ENCODE measurements at places on chromosomes 7 and 10.
A peak's percentile ranks its signal among the peaks of the same experiment; 100 is the strongest.

DNA sequence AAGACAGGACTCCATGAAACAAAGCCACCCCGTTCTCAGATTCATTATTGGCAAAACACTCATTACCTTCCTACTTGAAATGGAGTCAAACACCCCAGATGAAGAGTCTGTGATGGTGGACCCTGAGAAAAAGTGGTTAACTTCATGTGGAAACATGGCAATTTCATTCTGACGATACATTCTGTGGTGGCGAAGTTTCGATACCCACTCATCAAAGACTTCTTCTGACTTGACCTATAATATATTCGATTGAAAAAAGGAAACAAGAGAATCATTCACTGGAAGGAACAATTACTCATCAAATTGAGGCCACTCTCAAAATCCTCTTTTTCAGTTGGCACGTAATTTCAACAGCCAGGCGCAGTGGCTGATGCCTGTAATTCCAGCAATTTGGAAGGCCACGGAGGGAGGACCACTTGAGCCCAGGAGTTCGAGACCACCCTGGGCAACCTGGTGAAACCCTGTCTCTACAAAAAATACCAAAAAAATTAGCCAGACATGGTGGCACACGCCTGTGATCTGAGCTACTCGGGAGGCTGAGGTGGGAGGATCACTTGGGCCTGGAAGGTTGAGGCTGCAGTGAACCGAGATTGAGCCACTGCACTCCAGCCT lies 108.8 kb upstream of the GSDME start:
- no peak for DNase-seq

DNA sequence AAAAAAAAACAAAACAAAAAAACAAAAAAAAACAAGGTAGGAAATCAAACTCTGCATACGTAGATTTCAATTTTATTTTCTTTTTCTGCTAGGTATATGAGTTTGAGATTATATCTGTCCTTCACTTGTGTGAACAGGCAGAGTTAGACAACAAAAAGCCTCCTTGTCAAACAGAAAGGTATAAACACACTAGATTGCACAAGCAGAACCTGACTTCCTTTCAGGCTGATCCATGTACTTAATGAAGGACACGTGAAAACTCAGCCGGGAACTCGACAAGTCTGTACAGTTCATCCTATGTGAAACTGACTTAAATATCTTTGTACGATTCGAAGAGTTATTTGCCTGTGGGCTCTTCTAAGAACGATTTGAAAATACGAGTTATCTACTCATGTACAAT lies 254.1 kb downstream of the ARL4A start:
- no peak for DNase-seq

GRCh38 chr10:13346283-13347042 lies 1.6 kb downstream of the SEPHS1 start:
- no peak for DNase-seq

GRCh38 chr7:29806995-29807841 lies 910 bp downstream of the WIPF3 start:
- peak; percentile 19 for DNase-seq

- DNase-seq: no peak
These were observed 136.3 kb downstream of the SORCS1 start for GRCh38 chr10:107028236-107028635.

- DNase-seq: no peak
These were observed 13.5 kb upstream of the RPEL1 start for GRCh38 chr10:103232131-103232673.

GRCh38 chr10:72906446-72906845 lies 12.9 kb downstream of the OIT3 start:
- DNase-seq: no peak

GRCh38 chr7:114218283-114218682 lies 196.3 kb upstream of the FOXP2 start:
- no peak for DNase-seq

DNA sequence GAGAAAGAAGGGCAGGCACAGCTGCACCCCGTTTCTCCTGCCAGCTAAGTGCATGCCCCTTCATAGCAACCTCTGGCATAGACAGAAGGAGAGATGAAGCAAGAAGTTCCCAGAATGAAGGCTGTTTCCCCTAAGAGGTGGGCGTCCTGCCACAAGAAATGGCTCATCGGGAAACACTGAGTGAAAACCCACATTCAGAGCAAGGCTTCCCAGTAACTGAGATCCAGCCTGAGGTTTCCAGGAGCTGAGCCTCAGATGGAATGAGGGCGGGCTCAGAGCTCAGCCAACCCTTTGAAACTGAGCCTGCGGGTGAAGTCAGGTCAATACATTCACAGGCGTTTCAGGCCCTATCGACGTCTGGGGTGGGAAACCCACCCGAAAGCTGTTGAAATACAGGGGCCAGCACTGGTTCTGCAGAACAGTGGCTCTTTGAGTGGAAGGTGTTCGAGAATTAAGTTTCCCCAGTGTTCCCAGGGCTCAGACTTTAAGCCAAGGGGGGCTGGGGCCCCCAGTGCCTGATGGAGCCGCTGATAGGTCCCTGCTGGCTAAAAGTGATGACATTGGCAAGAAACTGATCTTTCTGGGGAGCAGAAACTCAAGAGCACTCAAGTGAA lies 510.2 kb downstream of the RPS24 start:
- peak; percentile 45 for DNase-seq

GRCh38 chr10:113320987-113321386 lies 231.9 kb upstream of the HABP2 start:
- no peak for DNase-seq

- DNase-seq: no peak
These were observed 43.2 kb downstream of the PTPRZ1 start for GRCh38 chr7:121916211-121916610.

DNA sequence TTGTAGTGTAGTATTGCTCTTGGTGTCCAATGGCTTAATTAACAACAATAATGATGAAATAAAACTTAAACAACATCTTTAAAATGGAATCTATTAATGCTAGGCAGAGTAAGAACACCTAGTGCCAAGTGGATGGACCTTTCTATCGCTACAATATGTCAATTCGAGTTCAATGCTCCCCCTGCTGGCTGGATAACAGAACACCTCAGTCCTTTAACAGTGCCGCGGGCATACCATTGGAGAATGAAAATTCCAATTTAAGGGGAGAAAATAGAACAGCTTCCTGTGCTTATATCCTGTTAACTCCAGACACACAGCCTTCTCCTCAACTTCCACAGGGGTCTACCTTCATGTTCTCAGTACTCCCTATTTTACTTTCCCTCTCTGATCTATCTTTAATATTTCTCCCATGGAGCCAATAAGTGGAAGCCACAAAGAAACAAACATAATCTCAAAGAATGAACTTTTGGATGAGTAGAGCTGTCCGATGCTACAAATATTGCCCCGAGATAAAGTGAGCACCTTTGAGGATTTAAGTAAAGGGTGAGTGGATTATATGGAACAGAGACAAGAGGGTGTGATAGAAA lies 41.4 kb downstream of the COL1A2 start:
- DNase-seq: peak; percentile 14

DNA sequence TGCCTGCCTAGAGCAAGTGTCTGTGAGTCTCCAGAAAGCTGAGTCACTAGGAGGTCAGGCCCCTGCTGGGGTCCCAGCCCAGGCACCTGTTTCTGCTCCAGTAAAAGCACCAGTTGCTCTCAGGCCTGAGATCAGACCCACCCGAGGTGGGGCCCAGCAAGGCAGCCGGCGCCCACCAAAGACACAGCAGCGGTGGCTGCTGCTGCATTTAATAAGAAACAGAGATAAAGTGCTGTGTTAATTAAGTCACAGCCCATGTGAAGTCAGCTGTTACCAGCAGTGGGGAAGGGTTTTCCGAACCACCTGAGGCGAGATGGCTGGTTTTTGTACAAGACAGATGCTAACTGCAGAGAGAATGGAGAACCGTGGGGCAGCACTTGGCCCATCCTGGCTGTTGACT lies 12.1 kb upstream of the LRRC18 start:
- no peak for DNase-seq

DNA sequence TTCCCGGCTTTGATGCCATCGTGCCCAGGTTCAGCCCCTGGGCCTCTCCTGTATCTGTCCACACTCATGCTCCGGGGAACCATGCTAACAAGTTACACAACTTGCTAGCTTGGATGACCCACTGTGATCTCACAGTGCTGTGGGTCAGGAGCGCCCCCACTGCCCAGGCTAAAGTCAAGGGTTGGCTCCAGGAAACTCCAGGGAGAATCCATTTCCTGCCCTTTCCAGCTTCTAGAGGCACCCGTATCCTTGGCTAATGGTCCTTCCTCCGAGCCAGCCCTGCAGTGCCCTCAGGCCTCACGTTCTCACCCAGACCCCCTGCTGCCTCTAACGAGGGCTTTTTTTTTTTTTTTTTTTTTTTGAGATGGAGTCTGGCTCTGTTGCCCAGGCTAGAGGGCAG lies 19.5 kb downstream of the AMZ1 start:
- DNase-seq: no peak
